Activated T-helper 1 cell treated with Interleukin-2 at 50 U/mL for 16 hours (primary cell): ENCODE measurements at places on chromosomes 2 and 18.

DNA sequence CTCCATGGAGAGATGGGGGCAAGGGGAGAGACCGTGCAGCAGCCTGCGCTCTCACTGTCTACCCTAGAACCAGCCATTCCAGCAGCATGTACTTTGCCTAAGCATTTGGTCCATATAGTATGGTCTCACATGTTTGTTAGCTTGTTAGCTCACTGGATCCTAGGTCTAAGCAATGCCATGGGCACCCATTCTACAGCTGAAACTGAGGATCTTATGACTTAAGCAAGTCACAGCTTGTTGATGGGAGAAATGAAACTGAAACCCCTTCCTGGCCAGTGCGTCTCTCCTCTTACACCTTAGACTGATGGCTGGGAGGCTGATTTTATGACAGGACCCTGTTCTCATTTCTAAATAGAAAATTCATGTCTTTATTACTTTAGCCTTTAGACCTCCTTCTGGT, 90.1 kb downstream of the EPAS1 start:
- no peak for DNase-seq

DNA sequence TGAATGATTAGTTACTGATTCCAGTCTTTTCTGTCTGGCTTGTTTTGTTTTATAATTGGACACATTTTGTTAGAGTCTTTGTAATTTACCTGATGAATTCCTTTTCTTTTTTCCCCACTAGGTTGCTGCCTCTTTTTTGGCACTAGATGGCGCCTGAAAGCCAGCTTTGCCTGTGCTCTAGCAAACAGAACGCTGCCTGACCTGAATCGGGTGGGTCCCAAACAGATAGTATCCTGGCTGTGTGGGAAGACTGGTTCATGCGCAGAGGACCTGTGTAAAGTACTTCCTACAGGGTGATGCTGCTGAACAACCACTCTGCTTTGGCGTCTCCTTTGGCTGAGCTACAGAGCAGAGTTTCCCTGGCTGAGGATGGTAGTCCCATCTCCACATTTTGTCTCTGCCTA, 288.2 kb downstream of the IKZF2 start:
- DNase-seq: no peak

DNA sequence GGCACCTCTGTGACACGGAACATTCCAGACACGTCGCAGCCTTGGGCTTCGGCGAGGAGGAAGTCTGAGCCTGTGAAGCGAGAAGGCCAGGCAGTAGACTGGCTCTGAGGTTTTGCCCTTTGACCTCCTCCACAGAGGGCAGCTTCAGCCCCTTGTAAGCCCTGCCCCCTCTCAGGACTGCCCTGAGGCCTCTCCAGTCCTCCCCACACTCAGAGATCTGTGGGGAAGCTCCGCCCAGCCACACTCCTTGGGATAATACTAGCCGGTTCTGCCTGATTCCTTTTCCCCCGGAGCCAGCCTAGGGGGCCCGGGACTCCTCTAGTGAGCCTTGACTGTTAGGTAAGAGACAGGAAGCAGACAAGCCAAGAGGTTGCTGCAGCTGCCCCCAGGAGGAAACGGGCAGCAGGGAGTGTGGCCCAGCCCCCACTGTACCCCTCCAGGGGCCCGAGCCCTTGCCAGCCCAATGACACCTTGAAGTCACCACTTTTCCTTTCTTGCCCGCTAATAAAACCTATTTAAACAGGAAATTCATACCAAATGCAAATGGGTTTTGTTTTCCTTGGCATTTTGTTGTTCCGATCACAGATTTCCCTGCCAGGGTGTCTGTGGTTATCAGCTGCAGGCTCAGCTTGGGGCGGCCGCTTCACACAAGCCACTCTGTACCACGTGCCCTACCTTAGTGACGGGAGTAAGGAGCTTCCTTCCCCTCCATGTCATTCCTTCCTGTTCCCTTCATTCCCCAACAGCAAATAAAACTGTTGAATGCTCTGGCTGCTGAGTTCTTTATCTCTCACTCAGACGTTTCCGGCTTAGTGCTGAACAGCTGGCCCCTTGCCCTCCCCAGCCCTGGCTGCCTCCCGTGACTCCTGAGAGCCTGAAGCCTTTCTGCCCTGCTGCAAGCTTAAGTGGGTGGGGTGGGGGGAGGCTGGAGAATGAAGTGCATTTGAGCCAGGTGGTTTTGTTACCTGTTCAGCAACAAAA, 124.7 kb downstream of the CABLES1 start:
- no peak for DNase-seq

DNA sequence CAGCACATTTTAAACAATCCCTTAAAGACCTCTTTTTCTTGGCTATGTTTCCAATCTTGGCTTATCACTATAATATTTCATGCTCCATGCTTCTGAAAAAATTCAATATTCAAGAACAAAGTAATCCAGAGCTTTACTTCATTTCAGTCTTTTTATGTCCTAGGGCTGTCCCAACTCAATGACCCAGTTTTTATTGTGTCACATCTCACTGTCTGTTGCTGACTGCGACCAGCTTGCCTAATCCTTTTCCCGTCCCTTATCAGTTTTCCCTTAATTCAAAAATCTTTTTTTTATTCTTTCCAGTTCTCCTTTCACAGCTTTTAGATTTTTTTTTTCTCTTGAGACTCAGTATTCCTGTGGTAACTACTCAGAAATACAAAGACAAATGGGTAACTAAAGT, 10.2 kb downstream of the TMEM17 start:
- no peak for DNase-seq

DNA sequence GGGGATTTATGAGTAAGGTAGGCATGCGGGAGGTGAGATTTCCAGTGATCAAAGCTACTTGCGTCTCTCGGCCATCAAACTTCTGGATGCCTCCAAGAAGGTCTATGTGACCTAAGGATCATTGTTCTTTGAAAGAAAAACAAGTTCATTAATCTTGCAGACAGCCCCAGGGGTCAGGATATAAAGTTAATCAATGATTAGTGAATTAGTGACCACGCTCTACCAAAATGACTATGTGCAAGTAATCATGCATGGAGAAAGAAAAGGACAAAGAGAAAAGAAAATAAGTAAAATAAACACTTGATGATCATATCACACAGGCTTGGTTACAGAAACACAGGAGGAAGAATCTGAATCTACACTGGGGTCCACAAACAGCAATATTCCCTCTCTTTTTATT, 42.5 kb upstream of the BCL11A start:
- DNase-seq: no peak

GRCh38 chr18:57771626-57772025, 31.5 kb downstream of the ATP8B1 start:
- DNase-seq: no peak

DNA sequence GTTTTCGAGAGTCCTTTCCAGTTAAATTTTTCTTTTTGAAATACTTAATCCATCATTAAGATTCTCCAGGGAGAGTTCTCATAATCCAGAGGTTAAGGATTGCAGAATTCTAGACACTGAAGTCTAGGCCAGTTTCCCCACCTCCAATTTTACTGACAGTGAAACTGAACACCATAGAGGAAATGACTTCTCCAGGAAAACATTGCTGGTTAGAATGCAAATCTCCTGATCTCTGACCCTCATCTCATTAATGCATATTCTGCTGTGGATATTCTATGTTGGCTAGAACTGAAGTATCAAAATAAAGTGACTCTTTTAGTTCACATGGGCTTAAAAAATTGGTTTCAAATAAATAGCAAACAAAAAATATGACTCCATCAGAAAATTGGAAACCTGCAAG, 105.8 kb upstream of the UGP2 start:
- no peak for DNase-seq

DNA sequence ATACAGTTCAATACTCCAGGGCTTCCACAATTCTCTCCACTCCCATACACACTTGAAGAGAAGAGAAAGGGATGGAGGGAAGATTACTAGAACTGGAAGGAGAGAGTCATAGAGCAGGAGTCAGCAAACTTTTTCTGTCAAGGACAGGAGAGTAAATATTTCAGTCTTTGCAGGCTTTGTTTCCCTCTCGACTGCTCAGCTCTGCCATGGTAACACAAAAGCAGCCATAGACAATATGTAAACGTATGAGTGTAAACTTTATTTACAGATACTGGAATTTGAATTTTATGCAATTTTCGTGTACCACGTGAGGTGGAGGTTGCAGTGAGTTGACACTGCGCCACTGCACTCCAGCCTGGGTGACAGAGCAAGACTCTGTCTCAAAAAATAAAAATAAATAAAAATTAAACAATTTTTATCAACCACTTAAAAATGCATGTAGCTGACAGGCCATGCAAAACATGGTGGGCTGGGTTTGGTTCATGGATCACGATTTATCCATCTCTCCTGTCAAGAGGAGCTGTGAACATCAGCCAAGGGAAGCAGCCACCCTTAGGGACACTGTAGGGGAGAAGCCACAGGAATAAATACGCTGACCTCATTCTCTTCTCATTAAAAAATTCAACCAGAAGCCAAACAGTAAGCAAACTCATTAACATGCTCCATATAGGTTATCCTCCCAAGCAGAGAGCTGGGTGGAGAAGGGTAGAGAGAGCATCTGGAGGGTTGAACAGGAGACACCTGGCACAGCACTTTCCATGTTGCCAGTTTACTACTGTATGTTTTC, 266.4 kb upstream of the FN1 start:
- DNase-seq: no peak

DNA sequence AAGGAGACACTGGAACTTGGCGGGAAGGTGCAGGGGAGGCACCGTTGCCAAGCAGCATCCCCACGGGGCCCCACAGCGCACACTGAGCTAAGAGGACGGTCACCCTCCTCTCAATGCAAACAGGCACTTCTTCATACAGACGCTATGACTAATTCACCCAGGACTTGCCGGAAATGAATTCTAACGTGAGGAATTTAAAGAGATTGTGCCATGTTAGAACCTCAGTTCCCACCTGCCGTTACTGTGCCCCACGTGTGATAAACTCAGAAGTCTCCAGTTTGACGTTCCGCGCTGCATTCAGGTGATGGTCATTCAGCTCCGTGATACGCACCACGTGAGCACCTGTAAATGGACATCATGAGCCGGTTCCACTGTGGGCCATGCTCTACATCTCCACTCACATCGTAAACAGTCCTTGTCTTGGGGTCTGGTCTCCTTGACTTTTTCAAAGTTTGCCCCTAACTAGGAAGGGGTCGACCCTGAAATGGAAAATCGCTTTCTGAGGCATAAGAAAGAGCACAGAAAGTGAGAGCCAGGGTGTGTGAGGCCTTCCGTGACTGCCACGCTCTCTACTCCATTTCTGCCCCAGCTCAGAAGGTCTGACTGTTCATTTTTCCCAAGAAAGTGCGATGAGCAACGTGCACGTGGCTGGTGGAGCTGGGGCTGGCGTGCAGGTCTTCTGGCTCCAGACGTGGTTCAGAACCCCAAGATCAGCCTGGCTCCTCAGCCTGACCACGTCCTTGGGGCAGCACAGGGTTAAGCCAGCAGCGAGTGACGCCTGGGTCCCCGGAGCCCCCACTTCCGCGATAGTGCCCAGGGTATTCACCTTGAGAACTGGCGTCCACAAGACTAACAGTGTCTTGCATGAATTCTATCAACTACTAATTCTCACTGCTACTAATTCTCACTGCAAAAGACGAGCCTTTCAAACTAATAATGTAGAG, 35.1 kb downstream of the TMEM18 start:
- no peak for DNase-seq

DNA sequence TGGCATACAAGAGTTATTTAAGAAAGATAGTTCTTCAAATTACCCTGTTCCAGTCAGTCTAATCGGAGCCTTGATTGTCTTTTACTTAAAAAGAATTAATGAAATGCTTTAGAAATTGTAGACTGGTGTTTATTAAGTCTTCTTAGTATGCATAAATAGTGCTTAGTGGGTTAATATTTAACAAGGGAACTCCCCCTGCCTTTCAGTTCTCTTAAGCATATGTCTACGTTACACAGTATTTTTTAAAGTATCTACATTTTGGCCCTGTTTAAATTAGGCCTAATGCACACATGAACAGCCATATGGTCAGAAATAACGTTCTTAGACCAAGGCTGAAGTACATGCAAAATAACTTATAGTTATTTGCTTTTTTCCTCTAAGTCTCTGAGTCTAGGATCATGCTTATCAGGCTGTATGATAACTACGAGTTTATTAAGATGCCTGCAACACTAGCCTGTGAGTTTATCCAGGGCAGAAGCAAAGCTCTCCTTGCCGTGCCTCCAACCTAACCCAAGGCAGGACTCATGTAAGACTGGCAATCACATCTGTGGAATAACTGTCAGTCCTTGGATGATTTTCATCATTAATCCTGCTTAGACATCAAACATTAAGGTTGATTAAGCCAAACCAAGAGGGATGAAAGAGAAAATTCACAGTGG, 6.7 kb downstream of the BCL2 start:
- no peak for DNase-seq

GRCh38 chr2:14583059-14583458, 49.5 kb upstream of the LRATD1 start:
- DNase-seq: no peak

GRCh38 chr2:190789074-190790004, 91.3 kb upstream of the GLS start:
- DNase-seq: no peak

- no peak for DNase-seq
Measured at GRCh38 chr2:160489111-160489510, 4.5 kb downstream of the RBMS1 start.

GRCh38 chr2:213265679-213266078, 18.6 kb upstream of the SPAG16 start:
- DNase-seq: no peak

GRCh38 chr2:128710729-128711128, 392.1 kb upstream of the HS6ST1 start:
- no peak for DNase-seq

- peak; percentile 43 for DNase-seq
Measured at GRCh38 chr2:159903443-159904126, 105.6 kb upstream of the CD302 start.

DNA sequence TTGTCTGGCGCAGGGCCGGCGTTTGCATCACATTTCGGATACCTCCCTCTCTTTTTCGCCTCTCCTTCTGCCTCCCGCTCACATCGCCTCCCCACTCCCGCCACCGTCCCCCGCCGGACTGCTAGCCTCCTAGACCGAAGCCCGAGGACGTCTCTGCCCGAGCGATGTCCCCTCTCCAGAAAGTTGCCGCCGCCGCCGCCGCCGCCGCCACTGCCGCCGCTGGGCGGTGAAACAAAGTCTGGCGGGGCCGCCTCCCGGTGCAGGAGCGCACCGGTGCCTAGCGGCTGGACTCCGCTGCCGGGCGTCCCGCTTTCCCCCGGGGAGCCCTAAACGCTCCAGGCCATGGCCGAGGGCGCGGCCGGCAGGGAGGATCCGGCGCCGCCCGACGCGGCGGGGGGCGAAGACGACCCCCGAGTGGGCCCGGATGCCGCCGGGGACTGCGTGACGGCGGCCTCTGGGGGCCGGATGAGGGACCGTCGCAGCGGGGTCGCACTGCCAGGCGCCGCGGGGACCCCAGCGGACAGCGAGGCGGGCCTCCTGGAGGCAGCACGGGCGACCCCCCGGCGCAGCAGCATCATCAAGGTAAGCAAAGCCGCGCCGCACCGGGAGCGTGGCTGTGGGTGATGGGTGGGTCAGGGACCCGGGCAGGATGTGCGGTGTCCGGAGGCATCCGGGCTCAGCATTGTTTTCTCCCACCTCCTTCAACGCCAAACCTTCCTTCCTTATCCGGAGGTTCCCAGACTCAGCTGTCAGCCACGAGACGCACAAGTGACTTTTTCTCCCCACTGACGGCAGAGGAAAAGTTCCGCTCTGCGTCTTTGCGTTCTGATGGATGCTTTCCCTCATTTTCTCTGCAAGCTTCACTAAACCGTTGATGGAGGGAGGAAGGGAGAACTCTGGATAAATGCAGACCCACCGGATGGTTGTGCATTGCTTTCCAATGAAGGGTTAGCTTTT, 643 bp downstream of the PLCL1 start:
- DNase-seq: no peak

GRCh38 chr2:149038442-149039212, at the start of gene LYPD6B:
LYPD6B (plus strand) TSS chr2:149038699; CDS start chr2:149130949, 92,250 bp downstream.
- DNase-seq: no peak

- no peak for DNase-seq
Measured at GRCh38 chr2:30775833-30776232, 31.4 kb downstream of the CAPN13 start.
